ENCODE measurements at places on chromosomes 5 and 9.

DNA sequence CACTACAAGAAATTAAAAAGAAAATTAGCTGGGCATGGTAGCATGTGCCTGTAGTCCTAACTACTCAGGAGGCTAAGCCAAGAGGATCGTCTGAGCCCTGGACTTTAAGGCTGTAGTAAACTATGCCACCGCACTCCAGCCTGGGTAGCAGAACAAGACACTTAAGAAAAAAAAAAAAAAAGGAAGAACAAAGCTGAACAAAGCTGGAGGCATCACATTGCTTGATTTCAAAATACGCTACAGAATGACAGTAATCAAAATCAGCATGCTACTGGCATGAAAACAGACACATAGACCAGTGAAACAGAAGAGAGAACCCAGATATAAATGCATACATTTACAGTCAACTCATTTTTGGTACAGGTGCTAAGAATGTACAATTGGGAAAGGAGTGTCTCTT, 14.5 kb upstream of the OTULIN start:
- DNase-seq: no peak

DNA sequence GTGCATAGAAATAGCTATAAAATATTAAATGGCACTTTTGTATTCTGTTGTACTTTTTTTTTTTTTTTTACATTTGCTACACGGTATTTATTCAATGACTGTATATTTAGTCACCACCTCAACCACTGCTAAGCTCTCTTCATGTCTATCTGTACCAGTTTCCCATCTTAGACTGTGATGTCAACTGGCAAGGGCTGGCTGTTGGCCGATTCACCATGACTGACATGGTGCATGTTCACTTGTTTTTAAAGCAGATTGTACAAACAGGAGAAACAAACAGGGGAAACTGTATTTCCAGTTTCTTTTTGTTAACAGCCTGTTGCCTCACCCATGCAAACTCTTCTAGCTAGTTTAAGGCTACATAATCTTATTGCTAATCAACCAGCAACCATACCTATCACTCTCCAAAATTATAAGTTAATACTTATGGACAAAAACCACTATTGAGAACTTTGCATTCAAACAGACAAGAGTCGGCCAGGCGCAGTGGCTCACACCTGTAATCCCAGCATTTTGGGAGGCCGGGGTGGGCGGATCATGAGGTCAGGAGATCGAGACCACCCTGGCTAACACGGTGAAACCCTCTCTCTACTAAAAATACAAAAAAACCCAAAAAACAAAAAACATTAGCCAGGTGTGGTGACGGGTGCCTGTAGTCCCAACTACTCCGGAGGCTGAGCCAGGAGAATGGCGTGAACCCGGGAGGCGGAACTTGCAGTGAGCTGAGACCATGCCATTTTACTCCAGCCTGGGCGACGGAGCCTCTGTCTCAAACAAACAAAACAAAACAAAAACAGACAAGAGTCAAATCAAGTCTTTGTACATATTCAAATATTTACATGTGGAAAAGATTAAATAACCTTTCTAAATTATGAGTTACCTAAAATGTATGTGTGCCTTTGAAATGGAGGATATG, 13.2 kb downstream of the ZFAND5 start:
- no peak for DNase-seq

- no peak for DNase-seq
These were observed 99.0 kb downstream of the GAPVD1 start for GRCh38 chr9:125360601-125361000.

DNA sequence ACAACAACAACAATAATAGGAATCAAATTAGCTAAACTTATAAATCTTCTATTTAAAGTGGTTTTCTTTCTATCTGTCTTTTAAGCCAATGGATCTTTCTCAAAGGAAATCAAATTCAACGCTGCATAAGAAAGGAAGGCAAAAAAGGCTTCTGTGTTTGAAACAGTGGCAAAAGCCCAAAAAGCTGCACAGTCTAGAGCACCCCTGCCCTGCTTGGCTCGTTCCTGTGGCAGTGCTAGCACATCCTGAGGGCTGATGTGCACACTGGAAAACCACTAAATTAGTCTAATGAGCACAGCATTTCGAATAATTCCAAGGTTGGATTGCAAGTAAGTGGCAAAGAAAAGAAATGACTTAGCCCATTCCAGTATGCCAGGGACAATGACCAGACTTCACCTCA, 80.7 kb downstream of the AP3B1 start:
- DNase-seq: no peak

Measured in renal pelvis (tissue), 12 donors.